ENCODE measurements at places on chromosomes 1 and 21.

- DNase-seq = no peak
Measured at GRCh38 chr1:211951856-211952255, 83.5 kb downstream of the INTS7 start.

- no peak for DNase-seq
Measured at GRCh38 chr1:95631695-95632094, 397.7 kb downstream of the RWDD3 start.

- no peak for DNase-seq
Measured at GRCh38 chr1:65882076-65882475, 89.4 kb downstream of the PDE4B start.

DNA sequence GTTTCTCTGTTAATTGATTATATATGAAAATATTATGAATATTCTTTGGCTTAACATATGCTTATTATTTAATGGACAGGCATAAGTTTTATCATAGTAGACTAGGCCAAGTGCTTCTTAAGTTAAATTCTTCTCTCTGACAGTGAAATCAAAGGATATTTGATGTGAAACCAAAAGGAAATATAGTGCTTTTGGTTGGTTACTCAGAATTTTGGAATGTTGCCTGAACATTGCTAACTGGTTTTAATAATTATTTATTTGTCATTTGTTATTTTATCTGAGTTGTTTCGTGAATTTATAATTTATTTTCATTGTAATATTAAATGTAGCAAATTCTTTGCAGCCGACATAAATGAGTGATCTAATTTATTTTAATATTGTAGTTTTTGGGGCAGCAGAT lies 18.3 kb downstream of the HOOK1 start:
- no peak for DNase-seq

GRCh38 chr1:51621841-51622454 lies 5.1 kb downstream of the OSBPL9 start:
- no peak for DNase-seq

DNA sequence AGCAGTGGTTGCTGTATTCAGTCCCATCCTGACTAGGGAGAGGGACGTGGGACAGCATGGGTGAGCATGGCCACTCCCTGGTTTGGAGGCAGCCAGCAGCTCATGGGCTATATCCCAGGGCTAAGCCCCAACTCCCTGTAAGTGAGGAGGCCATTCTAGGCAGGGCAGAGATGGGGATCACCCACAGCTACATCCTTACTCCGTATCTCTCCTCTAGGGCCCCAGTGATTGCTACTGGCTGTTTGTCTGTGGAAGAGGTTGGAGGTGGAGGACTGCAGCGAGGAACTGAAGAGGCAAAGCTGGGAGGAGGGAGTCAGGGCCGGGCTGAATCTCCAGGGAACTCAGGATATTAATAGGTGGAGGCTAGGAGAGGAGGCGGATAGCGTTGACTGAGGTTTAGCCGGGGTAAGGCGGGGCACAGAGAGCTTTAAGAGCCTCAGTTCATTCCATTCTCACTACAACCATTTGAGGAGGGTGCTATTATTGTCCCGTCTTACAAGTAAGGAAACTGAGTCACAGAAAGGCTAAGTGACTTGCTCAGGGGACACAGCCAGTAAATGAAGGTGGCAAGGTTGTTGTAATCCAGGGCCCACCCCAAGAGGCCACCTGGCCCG lies 6.8 kb downstream of the OLIG2 start:
- DNase-seq = no peak

GRCh38 chr1:221979444-221980032 lies 237.6 kb upstream of the DUSP10 start:
- no peak for DNase-seq

DNA sequence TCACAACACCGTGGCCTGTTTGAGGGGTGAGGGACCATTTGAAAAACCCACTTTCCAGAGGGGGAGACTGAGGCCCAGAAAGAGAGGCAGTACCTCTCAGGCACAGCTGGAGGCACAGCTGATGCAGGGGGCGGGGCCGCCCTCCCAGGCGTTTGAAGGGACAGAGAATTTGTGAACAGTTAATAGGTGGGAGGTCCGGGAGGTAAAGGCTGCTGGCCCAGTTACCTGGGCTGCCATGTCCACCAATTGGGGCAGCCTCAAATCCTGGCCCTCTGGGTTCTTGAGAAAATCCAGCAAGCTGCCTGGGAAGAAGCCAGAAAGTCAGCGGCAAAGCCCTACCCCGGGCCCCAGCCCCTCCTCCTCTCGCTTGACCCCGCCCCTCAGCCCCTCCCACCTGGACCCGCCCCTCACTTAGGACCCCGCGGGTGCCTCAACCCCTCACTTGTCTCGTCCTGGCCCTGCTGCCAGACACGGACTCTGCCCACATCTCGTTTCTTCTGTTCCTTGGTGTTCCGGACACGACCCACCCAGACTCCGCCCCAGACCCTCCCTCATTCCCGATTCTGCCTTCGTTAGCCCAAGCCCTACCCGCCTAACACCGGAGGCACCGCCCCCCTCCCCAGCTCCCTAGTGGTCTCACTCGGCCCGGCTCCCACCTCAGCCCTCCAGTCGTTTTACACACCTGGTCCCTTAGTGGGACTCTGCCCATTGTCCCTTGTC lies 10.8 kb upstream of the AHDC1 start:
- DNase-seq = no peak

GRCh38 chr1:59415881-59416280 lies 119.0 kb downstream of the FGGY start:
- no peak for DNase-seq

- no peak for DNase-seq
Measured at GRCh38 chr1:119791377-119791776, 19.9 kb downstream of the REG4 start.

DNA sequence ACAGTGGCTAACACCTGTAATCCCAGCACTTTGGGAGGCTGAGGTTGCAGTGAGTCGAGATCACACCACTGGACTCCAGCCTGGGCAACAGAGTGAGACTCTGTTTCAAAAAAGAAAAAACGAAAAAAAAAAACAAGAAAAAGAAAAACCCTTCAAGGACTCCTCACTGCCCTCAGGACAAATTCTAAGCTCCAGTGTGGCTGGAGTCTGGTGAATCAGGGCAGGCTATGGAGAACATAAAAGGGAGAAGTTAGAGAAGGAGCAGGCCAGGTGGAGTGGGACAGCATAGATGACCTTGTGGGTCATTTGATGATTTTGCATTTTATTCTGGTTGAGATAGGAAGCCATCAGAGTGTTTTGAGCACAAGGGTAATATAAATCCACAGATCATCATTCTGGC lies 12.5 kb upstream of the UAP1 start:
- DNase-seq = no peak

GRCh38 chr1:212964102-212964501 lies 13.8 kb downstream of the VASH2 start:
- DNase-seq = no peak

GRCh38 chr1:224273641-224274040 lies 56.3 kb downstream of the NVL start:
- no peak for DNase-seq

- DNase-seq = no peak
Measured at GRCh38 chr1:14482784-14483450, 115.6 kb upstream of the KAZN start.

GRCh38 chr1:235902677-235903542 lies 36.2 kb upstream of the LYST start:
- DNase-seq = no peak

- no peak for DNase-seq
Measured at GRCh38 chr1:26702680-26703038, 6.8 kb downstream of the ARID1A start.

- no peak for DNase-seq
Measured at GRCh38 chr1:51520700-51521248, 1.7 kb upstream of the EPS15 start.

DNA sequence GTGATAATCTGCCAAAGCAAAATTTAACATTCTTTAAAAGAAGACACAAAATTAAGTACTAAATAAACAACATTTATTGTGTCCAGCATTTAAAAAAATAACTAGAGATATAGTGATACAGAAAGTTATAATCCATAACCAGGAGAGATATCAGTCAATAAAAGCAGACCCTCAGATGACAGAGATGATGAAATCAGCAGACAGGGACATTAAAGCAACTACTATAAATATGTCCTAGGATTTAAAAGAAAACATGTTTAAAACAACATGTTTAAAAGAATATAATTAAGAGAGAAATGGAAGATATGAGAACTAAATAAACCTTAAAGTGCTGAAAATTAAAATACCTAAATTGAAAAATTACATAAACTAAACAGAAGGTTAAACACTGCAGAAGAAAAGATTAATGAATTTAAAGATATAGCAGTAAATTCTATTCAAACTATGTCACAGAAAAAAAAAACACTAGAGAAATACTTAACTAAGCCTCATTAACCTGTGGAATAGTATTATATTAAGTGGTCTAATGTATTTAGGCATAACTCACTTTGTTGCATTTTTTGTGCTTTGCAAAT lies 261.2 kb upstream of the NR5A2 start:
- no peak for DNase-seq

DNA sequence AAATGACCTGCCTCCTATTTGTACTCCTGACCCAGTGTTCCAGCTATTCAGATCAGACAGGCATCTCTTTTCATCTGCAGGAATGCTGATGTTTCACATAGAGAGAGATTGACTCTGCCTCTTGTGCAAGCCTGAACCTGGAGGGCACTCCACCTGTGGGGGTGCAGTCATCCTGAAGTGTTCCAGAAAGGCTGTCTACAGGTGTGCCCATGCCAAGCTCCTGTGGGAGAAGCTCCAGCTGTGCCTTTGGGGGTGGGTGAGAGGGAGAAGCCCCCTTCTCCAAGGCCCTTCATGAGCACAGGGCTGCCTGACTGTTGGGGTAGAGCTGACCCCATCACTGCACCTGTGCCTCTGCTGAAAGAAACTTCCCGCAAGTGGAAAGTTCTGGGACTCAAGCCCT lies 22.8 kb downstream of the IFI44 start:
- DNase-seq = no peak

- no peak for DNase-seq
Measured at GRCh38 chr1:184854496-184855140, 100.0 kb upstream of the EDEM3 start.

DNA sequence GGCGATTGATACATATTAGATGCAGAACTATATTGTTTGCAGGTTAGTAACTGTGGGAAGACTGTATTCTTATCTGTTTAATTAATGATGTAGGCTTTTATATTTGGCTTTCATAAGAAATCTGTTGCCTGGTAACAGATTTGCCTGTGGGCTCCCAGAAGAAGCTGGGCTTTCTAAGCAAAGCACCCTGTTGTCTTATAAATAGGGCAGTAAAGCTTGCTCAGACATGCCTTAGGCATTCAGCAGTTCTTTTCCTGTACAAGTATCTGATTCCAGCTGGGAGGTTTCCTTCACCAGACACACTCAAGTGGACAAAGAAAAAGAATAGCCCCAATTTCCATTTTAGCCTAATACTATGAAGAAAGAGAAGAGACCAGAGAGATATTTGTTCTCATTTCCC lies 524.0 kb downstream of the LRRIQ3 start:
- no peak for DNase-seq

GRCh38 chr21:37513383-37513782 lies 146.8 kb downstream of the DYRK1A start:
- DNase-seq = no peak

DNA sequence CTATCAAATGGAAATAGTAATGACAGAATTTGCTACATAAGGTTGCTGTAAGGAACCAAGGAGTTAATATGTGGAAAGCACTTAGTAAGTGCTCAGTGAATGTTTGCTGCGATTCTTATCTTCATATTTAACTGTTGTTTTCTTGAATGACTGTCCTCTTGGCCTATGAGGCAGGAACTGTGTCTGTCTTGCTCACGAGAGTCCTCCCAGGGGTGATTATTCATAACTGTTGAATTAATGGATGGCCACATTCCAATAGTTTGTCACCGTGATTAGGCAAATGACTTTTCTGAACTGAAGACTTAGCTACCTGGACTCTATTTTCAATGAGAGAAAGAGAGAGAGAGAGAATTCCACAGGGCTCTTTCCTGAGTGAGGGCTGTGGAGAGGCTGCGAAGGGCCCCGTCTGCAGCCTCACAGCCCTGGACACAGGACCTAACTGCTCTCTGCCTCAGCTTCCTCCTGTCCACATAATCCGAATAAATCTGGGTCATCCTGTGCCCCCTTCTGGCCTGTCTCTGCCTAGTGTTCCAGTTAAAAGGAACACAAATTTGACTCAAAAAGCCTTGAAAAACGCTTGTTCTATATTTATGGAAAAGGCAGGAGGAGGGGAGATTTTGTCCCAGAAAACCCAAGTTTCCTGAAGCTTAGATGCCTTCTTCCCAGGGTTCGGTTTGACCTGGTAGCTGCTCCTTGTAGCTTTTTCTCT lies 8.5 kb downstream of the EDN2 start:
- DNase-seq = no peak

DNA sequence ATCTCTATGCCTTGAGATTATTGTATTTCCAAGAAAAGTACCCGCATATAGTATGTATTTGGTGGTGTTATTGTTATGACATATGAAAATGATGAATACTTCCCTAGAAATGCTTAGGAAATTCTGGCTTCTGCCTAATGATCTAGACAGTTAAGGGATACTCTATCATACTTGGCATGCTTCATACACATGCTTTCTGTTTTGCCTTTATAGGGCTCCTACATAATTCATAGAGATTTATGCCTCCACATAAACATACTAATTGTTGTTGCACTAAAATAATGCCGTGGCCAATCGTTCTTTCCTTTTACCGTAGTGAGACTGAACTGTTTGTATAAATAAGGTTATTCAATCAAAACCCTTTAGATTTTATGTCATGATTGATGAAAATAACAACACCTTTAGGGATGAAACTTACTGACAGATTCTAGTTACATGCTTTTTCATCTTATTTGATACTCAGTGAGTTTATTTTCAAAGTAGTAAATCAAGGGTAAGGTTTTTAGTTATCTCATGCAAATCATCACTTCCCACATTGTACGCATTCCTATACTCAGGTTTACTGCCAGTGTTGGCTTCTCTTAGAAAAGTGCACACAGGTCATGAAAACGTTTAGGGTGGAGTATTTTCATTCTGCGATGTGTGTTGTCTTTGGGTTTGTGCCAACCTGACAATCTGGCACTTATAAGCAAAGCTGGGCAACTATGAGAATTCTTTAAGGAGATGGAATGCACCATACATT lies 40.5 kb upstream of the SCYL3 start:
- no peak for DNase-seq

DNA sequence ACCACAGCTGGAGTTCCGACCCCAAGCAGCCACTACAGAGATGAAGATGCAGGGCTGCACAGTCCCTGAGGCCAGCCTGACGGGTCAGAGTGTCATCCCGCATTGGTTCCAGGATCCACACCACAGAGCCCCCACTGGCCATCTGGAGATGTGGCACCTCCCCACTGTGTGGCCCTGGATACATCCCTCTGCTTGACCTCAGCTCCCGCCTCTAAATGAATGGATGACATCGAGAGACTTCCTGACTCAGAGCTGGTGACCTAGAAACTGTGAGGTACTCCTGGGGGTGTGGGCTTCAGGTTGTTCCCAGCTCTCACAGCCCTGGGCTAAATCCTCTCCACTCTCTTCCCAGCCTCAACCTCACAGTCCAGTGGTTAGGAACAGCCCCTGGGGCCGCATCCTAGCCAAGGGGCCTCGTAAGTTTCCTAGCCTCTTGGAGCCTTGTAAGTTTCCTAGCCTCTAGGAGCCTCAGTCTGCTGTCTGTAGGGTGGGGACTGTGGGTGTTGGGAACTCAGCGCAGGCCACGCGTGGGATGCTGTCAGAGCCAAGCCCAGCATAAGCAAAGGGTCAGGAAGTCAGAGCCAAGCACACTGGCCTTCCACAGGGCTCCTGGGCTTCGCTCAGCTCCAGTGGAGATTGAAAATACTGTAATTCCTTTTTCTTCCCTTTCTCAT lies 87.5 kb upstream of the RUNX3 start:
- DNase-seq = no peak

- DNase-seq = no peak
Measured at GRCh38 chr1:119040906-119041305, 52.8 kb upstream of the TBX15 start.

Measured in effector memory CD4-positive, alpha-beta T cell (primary cell).